ENCODE measurements at places on chromosomes 12 and 14. TPM values are rescaled to one million over a fixed set of nuclear protein-coding genes. Genes with fewer than 3 reads are reported as not detected.
A peak's percentile ranks its signal among the peaks of the same experiment; 100 is the strongest.

DNA sequence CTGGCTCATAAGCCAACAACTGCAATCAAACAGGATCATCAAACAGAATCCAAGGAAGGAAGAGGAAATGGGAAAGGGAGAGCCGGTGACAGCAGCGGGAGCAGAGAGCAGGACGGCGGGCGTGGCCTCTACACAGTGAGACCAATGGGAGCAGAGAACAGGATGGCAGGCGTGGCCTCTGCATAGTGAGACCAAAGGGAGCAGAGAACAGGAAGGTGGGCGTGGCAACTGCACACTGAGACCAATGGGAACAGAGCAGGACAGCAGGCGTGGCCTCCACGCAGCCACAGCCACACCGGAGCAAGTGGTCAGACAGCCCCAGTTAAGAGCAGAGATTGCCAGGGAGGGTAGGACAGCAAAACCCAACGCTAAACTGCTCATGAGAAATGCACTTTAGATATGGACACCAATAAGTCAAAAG is 16.4 kb downstream of the LRCOL1 start:
- peak; percentile 95 for DNase-seq
- no peak overlapping the region for H3K27ac ChIP-seq
- no peaks in the 10 kb centered on the region for H3K36me3 ChIP-seq
- peaks cover 4% of the 10 kb centered on the region for H3K4me1 ChIP-seq

DNA sequence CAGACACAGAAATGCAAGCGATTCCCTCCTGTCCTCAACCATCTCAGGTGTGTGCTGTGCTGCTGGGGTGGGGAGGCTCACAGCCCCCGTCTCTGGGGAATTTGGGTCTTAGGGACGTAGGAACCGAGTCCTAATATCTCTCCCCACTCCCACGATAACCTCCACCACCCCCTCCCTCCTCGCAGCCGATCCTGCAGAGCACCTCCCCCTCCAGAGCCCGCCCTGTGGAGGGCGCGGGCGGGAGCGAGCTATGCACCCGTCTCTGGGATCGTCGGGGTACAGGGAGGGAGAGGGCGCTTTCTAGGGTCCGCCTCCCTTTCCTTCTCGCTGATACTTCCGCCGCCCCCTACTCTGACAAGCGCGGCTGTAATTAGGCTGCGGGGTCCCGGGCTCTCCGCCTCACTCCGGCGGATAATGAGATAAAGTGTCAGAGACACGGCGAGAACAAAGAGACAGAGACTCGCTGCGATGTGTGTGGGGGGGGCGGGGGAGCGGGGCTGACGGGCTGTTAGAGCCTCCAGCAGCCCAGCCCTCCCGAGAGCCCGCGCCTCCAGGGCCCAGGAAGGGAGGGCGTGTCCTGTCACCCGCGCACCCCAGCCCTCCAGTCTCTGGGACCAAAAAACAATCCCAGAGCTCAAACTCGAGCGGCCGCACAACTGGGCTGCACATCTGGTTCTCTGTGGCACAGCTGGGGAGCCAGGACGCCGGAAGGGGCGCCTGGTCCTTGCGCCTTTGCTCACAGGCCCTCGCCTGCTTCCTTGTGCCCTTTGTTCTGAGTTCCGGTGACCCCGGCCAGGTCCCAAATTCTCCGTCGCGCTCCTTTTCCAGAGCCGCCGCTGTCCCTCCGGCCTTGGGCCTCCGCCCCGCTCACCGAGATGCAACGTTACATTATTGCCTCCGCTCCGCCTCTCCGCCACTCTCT is 8.7 kb downstream of the SHMT2 start:
- no peak overlapping the region for H3K27ac ChIP-seq
- DNase-seq: peak; percentile 53
- peaks cover 42% of the 10 kb centered on the region for H3K27me3 ChIP-seq

- no peak overlapping the region for H3K4me3 ChIP-seq
- no peak for DNase-seq
Measured at GRCh38 chr12:81617915-81618314, 141.2 kb downstream of the PPFIA2 start.

DNA sequence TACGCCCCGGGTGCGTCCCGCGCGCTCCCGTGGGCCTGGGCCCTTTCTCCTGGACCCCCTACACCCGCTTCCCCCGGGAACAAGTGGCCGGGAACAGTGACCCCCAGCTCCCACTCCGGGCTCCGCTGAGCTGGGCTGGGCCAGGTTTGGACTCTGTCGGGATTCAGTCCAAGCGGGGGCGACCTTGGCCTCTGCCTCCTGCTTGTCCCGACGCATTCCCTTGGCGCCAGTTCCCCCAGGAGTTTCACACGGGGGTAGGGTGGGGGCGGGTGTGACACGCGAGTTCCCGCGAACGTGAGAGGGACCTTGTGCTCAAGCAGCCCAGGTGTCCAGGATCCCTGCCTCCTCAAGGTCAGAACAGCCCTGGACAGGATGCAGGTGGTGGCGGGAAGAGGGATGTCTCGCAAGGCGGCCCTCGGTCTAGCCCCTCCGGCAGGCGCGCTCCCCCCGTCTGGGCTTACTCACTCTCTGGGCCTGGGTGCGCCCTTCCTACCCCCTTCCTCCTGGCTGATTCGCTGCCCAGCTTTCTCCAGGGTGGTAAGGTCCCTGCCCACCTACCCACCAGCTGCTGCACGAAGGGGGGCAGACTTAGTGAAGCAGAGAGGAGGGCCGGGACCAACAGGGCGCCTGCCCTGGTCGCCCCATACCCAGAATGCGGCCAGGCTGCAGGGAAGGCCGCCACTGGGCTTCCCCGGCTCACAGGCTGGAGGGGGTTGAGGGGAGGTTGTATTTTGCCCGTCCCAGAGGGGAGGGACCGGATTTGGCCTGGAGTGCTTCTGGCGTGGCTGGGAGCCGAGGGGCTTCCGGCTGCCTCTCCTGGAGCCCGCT is 862 bp downstream of the CRIP2 start:
- peak overlapping the region; percentile 94 for H3K4me3 ChIP-seq
- H3K36me3 ChIP-seq: no peaks in the 10 kb centered on the region
- peak overlapping the region; percentile 79 for H3K27ac ChIP-seq
- H3K4me1 ChIP-seq: peaks cover 4% of the 10 kb centered on the region
- DNase-seq: no peak
- H3K27me3 ChIP-seq: no peaks in the 10 kb centered on the region

DNA sequence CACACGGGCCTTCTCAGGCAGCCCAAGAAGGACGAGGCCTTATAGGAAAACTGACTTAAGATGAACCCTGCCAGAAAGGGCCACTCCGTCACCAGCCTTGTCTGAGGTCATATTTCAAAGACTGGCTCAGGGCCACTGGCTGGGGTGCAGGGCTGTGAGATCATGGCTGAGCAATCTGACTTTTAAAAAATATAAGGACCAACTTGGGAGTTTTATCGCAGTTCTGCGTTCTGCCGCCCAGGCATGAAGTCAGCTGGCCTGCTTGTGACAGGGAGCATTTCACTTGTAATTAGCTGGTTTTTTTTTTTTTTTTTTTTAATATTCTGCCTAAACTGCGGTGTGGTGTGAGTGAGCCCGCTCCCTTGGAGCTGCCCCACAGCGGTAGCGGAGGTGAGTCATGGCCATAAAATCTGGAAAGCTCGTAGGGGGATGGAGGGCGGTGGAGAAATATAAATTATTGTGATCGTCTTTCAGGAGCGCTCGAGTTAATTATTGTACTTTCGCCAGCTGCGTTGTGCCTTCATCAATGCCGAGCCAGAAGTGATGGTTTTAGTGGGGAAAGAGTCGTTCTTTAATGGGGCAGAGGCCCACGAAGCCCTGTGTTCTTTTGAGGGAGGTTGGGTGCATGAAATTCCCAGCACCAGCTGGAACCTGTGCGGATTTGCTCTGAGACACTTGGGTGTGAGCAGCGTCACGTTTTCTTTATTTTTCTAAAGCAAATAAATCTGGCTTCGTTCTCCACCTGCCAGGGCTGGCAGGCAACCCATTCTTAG is 231.9 kb downstream of the C12orf75 start:
- no peaks in the 10 kb centered on the region for H3K27me3 ChIP-seq
- no peak for DNase-seq
- H3K36me3 ChIP-seq: no peaks in the 10 kb centered on the region
- no peaks in the 10 kb centered on the region for H3K4me1 ChIP-seq
- no peak overlapping the region for H3K4me3 ChIP-seq

DNA sequence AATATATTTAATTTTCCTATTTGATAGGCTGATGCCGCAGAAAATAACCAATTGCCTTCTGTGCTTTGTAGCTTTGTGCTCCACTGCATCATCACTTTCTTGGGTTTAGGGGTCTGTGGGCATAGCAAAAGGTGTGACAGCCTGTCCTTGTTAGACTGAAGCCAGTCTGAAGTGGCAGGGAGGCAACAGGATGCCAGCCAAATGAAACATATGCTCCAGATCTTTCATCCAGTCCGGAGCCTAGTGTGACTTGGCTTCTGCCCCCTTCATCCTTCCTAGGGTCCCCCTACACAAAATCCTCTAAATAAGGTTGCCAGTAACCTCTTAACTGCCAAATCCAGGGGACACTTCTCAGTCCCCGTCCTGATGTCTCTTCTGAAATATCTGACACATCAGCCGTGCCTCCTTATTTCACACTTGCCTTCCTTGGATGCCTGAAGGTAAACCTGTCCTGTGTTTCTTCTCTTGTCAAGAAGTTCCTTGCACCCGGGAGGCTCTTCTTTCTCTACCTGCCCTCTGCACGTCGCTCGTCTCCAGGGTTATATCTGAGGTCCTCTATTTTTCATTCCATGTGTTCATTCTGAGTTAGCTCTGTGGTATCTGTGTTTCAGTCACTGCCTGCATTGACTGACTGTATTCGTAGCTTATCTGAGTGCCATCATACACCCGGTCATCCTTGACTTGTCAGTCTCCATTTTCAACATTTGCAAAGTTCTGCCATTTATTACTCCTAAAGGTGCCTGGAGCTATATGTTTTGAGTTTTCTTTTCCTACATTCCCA is 47.8 kb downstream of the HMGA2 start:
- H3K27ac ChIP-seq: no peak overlapping the region
- H3K4me3 ChIP-seq: no peak overlapping the region
- H3K36me3 ChIP-seq: no peaks in the 10 kb centered on the region
- no peaks in the 10 kb centered on the region for H3K27me3 ChIP-seq
- no peak for DNase-seq
- H3K4me1 ChIP-seq: no peaks in the 10 kb centered on the region

DNA sequence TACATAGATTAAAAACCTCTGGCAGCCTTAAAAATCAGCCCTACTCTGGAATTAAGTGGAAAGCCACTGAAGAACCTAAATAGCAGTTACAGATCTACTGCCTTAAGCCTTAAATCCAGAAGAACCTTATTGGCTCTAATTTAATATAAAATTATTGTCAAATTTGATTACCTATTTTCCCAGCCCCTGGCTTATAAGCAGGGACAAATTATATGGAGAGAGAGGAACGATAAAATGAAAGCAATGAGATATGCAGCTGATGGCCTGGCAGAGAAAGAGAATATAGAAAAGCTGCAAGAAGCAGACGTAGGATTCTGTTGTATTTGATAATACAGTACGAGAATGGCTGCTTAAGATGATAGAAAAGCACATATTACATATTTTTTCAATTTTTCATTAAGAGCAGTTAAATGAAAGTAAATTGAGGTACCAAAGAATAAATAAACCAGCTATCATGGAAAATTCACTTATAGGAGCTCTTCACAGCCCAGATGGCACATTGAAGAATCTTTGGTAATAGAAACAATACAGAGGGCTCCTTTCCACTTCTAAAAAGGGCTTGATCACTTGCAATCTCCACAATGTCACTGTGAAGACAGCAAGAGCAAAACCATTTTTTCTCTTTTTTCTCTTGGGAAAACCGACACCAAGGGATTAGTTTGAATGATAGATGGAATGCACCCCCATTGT is 129.4 kb downstream of the KICS2 start:
- no peaks in the 10 kb centered on the region for H3K4me1 ChIP-seq
- DNase-seq: no peak
- H3K27me3 ChIP-seq: no peaks in the 10 kb centered on the region
- no peak overlapping the region for H3K4me3 ChIP-seq

GRCh38 chr12:95337146-95337545 is 119.5 kb downstream of the VEZT start:
- DNase-seq: no peak
- H3K4me3 ChIP-seq: no peak overlapping the region
- no peaks in the 10 kb centered on the region for H3K36me3 ChIP-seq
- no peaks in the 10 kb centered on the region for H3K4me1 ChIP-seq
- no peaks in the 10 kb centered on the region for H3K27me3 ChIP-seq

DNA sequence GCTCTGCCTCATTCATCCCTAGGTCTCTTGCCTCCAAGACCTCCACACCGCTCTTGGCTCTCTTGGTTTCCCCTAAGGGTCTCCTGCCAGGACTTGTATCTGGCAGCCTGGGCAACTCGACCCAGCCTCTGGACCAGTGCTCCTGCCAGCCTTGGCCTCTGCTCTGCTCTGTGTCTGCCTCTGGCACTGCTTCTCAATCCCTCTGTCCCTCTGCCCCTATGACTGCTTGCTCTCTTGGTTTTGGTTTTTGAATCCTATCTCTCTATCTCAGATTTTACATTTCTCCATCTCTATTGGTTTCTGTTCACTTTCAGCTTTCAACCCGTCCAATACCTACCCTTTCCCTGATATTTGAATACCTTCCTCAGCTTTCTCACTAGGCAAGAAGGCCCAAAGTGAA is 6.3 kb downstream of the ITGA5 start:
- peak overlapping the region; percentile 75 for H3K27ac ChIP-seq
- H3K27me3 ChIP-seq: no peaks in the 10 kb centered on the region

GRCh38 chr14:64208261-64208660 is 85.9 kb downstream of the ESR2 start:
- H3K4me3 ChIP-seq: no peak overlapping the region
- H3K4me1 ChIP-seq: peaks cover 5% of the 10 kb centered on the region
- H3K27ac ChIP-seq: no peak overlapping the region
- no peaks in the 10 kb centered on the region for H3K36me3 ChIP-seq

- no peak overlapping the region for H3K4me3 ChIP-seq
- H3K27me3 ChIP-seq: no peaks in the 10 kb centered on the region
- peaks cover 10% of the 10 kb centered on the region for H3K4me1 ChIP-seq
- no peaks in the 10 kb centered on the region for H3K36me3 ChIP-seq
- DNase-seq: no peak
Measured at GRCh38 chr12:6373022-6373787, 2.2 kb downstream of the SCNN1A start.

DNA sequence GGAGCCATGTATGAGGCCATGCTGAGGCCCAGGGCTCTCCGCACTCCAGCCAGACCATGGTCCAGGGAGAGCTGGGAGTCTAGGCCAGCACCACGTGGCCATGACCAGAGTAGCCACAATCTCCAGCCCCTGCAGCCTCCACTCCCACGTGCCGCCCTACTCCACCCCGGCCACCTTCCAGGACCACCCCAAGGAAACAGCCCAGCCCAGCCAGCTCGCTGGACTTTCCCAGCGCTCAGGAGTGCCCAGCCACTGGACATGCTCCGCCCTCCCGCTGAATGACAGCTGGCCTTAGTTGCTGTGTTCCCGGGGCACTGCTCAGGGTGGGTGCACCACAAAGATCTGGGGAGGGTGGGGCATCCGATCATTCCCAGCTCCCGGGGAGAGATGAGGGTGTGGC is 2.1 kb upstream of the C14orf180 start:
- peaks cover 19% of the 10 kb centered on the region for H3K4me1 ChIP-seq
- H3K36me3 ChIP-seq: no peaks in the 10 kb centered on the region
- no peak overlapping the region for H3K27ac ChIP-seq
- H3K27me3 ChIP-seq: no peaks in the 10 kb centered on the region

GRCh38 chr14:37087520-37087919 is 84.9 kb downstream of the SLC25A21 start:
- no peak overlapping the region for H3K4me3 ChIP-seq
- H3K27me3 ChIP-seq: no peaks in the 10 kb centered on the region
- H3K27ac ChIP-seq: no peak overlapping the region
- H3K4me1 ChIP-seq: no peaks in the 10 kb centered on the region

The CIDEB gene
- 184 TPM for total RNA-seq

The OTX2 gene
- total RNA-seq: not detected

The GPX2 gene
- total RNA-seq: 286 TPM

The COX8C gene
- total RNA-seq: not detected

The TEX52 gene
- not detected for total RNA-seq

The CLEC4C gene
- not detected for total RNA-seq

The PLA2G1B gene
- total RNA-seq: not detected

The SLCO1C1 gene
- total RNA-seq: not detected

The TUBA1B gene
- 578 TPM for total RNA-seq
